ENCODE measurements at places on chromosomes 4 and X. TPM values are rescaled to one million over a fixed set of nuclear protein-coding genes. Genes with fewer than 3 reads are reported as not detected.
A peak's percentile ranks its signal among the peaks of the same experiment; 100 is the strongest.

Gene TIGD4
- 0.10 TPM for total RNA-seq

Gene MMRN1
- 10.1 TPM for total RNA-seq

Gene MID2
- total RNA-seq, result 5.6 TPM

Gene RHOXF1
- not detected for total RNA-seq

DNA sequence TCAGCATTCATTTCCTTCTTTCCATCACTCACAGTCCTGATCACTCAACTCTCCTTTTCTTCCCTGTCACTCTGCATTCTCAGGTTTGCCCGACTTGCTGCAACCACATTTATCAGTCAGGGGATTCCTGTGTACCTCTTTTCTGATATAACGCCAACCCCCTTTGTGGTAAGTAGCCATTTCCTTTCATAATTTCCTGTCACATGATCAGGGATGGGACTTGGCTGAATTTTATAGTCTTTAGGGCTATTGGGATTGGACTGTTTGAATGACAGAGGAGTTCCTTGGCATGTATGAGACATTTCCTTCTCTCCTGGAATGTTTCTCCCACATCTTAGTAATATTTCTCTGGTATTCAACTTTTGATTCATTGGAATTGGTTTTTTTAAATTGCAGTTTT is 11.0 kb downstream of the PGM2 start:
- no peak for DNase-seq

GRCh38 chrX:72621625-72622485 is 49.2 kb upstream of the HDAC8 start:
- no peak for DNase-seq

GRCh38 chrX:127305013-127305412 is 485.5 kb downstream of the PRR32 start:
- no peak for DNase-seq

GRCh38 chr4:15364183-15364582 is 63.6 kb upstream of the C1QTNF7 start:
- no peak for DNase-seq

GRCh38 chrX:72003811-72004750 is 93.4 kb downstream of the NHSL2 start:
- DNase-seq, result peak; percentile 49

- no peak for DNase-seq
Measured at GRCh38 chr4:16140879-16141249, 57.0 kb upstream of the PROM1 start.
